Dermis blood vessel endothelial cell (primary cell): ENCODE measurements at places on chromosomes 3 and 15. TPM values are rescaled to one million over a fixed set of nuclear protein-coding genes. Genes with fewer than 3 reads are reported as not detected.

GRCh38 chr15:90154246-90154645 is 46.9 kb upstream of the SEMA4B start:
- DNase-seq, result no peak

- DNase-seq, result peak; percentile 79
Observed at GRCh38 chr15:47987908-47988532, 132.8 kb upstream of the SLC24A5 start.

FRMD5 gene
- total RNA-seq, result 1.5 and 3.4 TPM in 2 replicates

GRCh38 chr15:64875641-64876223 is 34.0 kb downstream of the PLEKHO2 start:
- DNase-seq, result no peak

SERPINI2 gene
- not detected in 2 replicates for total RNA-seq

CD200R1 gene
- total RNA-seq, result not detected in 2 replicates

PLA2G4E gene
- total RNA-seq, result not detected in 2 replicates

STRIT1 gene
- not detected in 2 replicates for total RNA-seq

DNA sequence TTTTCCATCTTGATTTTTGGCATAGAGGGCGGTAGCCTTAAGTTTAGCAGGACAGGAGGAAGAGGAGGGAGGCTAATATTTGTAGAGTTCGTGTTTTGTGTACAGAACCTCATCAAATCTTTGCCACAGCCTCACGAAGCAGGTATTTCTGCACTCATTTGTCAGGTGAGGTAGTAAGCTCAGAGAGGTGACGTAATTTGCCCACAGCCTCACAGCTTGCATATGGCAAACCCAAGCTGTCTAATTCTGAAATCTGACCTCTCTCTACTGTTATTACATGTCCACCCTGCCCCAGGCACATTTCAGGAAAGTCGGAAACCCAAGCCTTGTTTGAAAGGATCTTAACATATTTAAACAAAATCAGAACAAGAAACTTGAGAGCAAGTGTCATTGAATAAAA is 91.1 kb upstream of the TPM1 start:
- no peak for DNase-seq

DNA sequence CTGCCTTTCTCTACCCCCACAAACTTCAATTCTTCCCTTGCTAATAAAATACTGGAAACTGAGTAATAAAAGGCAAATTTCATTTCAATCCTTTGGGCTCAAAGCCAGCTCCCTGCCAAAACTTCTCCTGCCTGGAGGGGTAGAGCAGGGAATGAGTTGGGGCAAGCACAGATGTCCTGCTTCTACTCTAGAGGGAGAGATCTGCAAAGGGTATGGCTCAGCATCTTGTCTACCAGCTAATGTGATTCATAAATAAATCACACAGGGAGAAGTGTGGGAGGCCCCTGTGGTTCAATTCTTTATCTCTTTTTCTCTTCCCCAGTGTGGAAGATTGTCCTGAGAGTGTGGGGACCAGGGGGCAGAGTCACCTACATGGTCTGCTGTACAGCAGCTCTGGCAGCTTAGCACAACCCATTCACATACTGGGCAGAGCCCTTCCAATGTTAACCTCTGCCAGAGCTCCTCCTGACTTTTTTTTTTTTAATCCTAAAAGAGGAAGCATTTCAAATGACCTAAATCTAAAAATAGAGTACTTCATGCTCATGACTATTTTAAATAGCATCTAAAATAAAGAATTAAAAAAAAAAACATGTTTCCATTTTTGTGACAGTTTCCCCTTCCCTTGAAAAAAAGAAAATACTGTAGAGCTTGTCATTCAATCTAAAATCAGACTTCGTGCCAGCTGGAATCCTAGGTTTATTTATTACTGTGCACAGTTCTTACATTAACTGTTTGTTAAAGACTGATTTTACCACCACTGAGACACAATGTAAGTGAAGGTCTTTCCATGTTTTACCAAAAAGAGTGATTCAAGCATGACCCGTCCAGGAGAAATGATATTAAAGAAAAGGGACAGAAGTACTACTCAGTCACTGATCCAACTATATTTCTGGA is 1083.7 kb upstream of the CFAP20DC start:
- no peak for DNase-seq

DNA sequence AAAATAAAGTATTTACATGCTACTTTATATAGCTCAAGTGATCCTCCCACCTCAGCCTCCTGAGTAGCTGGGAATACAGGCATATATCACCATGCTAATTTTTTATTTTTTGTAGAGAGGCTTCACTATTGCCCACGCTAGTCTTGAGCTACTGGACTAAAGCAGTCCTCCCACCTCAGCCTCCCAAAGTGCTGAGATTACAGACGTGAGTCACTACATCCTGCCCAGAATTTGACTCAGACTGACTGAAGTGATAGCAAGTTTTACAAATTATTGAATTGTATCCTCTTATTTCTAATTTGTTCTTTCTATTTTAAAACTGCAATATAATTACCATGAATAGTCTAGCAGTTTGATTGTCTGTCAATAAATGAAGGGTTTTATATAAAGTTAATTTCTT is 210.3 kb upstream of the CGNL1 start:
- peak; percentile 43 for DNase-seq

NANOGP8 gene
- total RNA-seq, result not detected in 2 replicates

- DNase-seq, result no peak
Observed at GRCh38 chr3:140298569-140299070, 363.6 kb downstream of the CLSTN2 start.

GRCh38 chr3:184155644-184156521 is 706 bp downstream of the DVL3 start:
- DNase-seq, result peak; percentile 50

DNA sequence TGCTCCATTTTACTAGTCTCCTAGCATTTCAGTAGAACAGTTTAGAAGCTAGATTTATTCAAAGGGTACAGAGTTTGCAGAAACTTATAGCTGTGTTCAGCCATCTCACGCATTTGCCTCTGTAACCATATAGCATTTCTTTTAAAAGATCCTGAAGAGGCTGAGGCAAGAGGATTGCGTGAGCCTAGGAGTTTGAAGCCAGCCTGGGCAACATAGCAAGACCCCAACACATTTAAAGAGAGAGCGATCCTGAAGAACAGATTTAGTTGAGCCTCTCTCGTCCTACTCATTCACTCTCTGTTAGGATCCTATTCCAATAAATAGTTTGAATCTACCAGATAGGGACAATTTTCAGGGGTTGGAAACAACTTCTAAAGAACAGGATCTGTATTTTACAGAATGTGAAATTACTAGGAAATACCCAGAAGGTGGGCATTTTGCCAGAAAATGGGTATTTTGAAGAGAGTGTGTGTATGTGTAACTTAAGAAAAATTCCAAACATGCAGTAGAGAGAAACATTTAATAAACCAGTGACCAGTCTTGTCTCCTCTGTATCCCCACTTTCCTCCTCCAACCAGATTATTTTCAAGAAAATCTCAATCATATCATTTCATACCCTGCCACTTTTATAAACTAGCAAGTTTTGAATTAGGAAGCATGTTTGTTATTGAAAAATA is 4.5 kb downstream of the EIF3J start:
- peak; percentile 81 for DNase-seq

DNA sequence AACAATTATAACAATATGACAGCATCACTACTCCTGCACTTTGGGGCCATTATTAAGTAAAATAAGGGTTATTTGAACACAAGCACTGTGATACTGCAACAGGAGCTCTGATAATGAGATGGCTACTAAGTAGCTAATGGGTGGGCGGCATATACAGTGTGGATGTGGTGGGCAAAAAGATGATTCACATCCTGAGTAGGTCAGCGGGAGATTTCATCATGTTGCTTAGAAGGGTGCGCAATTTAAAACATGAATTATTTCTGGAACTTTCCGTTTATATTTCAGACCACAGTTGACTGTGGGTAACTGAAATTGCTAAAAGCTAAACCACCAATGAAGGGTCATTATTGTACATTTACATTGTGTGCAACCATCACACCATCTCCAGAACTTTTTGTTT is 42.3 kb downstream of the FBXO22 start:
- DNase-seq, result no peak

ACTC1 gene
- total RNA-seq, result not detected in 2 replicates
